Right ventricle myocardium inferior (tissue), 1 donor: ENCODE measurements at places on chromosomes 5 and 9. TPM values are rescaled to one million over a fixed set of nuclear protein-coding genes. Genes with fewer than 3 reads are reported as not detected.

DNA sequence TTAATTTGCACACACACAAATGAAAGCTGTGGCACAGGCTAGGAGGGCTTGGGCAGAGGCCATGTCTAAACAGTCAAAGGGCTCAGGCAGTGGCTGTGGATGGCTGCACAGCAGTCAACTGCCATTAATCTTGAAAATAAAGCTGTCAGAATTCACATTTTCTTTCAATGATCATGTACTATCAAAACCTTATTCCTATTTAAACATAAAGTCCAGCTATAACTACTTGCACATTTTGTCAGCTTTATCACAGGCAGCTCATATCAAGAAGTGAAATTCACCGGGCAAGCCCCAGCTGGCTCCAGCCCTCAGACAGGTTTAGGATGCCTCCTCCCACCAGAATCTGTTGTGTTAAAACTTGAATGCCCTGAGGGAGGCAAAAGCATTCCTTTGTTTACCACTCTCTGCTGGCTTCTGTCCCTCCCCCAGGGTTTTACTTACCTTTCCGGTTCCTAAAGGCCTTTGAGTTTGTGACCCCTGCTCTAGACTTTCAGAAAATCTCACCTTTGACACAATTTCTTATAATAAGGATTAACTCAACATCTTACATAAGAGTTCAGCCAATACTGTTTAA, 54.9 kb upstream of the GRAMD2B start:
- no peak for DNase-seq

DNA sequence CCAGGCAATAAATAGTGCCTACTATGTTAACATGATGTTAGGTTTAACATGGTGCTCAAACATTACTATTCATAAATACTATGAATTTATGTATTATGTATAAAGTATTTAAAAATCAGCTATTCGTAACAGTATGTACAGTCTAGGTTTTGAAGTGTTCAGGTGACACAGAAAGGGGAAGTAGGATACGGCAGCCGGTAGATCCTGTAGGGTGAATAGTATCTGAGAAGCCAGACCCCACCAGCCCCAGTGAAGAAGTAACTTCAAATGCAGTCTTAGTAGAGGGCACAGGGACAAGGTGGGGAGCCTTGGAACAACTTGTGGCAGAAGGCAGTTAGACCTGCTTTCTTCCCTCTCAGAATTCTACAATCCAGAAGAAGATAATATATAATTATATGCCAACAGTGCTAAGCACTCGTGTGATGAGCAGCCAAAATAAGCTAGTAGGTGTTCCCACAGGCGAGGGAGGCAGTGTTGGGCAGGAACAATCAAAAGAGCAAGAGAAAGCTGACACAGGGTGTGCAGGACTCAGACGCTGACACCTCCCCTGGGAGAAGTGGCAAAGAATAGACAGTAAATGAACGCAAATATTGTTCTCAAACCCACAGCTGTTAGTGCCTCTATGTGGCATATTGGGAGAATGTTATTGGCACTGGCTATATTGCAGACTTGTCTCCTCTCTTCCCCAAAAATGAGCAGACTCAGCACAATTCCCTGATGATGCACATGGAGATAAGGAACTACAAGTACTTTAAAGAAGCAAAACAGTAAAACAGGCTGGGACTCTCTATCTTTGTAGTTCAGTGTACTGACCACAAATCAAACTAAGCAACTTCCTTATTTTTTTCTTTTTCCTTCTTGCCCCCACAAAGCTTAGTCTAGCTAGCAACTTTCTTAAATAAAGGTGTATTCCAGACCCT, 4.6 kb downstream of the ZNF367 start:
- no peak for DNase-seq

GRCh38 chr5:140221697-140222223, 46.8 kb downstream of the CYSTM1 start:
- DNase-seq, result no peak

DNA sequence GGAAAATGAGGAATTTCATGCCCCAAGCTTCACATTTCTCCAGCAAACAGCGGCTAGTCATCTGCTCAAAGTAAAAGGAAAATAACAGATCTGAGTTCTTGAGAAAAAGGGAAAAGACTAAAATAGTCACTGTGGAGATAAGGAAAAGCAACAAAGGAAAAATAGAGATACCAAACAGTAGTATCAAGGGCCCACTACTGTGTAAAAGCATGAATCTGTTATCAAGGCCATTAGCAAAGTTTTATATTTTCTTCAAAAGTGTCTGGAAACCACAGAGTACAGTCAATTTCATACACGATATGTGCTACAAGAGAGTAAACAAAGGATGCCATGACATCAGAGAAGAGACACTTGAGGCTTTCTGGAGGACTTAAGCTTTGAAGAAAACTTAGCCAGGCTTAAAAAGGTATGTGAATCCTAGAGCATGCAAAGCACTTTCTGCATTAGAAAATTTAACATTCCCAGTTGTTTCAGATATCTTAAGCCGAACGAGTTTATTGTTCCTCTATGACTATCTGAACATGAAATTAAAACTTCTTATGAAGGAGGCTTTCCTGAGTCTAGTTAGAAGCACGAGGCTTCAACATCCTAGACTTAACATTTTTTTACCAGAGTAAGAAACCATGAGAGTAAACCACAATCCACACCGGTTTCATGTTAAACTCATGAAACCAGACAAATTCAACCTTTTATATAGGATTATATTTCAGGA, 1.2 kb downstream of the TTC33 start:
- DNase-seq, result no peak

DNA sequence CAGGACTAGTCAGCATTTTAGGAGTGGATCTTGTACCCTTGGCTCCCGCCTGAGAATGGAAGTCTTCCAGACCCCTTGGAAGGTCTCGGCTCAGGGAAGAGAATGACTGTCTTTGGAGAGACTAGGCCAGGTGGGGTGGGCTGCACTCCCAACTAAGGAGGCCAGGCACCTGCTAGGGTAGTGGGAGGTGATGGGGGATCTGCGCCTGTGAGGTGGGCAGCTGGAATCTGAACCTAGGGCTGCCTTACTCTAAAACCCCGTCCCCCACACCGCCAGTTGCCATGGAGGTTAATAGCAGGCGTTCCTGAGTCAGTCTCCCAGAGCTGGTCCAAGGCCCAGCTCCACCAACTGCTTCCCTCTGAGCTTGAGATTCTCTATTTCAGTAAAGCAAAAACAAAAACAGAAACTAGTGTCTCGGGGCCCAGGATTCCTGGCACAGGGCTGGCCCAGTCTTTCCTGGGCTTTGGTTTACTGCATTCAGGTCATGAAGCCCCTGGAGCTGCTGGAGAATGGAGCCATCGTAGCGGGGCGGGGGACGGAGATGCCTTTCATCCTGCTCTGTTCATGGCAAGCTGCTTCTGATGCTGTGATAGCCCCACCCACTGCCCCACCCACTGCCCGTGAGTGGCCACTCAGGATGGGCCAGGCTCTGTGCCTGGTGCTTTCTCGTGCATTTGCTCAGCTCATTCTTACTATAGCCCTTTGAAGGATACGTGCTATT, 57.5 kb downstream of the DAB2IP start:
- DNase-seq, result peak; percentile 63

GRCh38 chr5:139268364-139269202, 25.0 kb upstream of the MATR3 start:
- no peak for DNase-seq

DNA sequence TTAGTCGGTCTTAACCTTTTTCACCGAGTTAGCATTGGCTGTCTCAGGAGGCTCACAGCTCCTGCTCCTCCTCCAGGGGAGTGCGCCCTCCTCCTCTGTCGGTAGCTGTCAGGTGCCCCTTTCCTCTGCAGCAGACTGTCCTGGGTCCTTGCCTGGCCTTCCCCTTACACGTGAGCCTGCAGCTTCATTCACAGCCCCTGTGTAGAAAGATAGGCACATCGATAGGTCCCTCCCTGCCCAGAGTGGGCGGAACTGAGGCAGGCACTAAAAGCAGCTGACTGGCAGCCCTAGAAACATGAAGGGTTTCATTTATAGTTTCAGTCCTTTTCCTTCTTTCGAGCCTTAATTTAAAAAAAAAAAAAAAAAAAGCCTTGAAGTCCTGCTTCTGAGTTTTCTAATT, 17.2 kb downstream of the TENT4A start:
- DNase-seq, result no peak

DNA sequence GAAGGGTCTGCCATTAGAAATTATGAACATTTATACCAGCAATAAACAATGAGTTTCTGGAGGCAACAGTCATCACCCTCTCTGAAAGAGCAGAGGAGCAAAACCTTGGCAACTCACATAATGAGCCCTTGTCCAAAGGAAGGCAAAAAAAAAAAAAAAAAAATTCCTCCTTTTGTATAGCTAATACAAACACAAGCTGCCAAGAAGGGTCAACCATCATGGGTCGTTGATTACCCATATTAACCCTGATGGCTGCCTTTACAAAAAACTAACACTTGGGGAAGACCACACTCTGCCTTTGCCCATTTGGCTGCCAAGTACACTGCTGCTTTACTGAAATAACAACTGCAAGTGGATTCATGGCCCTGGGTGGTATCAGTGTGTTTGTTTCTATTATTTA, 272.7 kb downstream of the ADAMTSL1 start:
- DNase-seq, result no peak

- DNase-seq, result no peak
Observed at GRCh38 chr5:4876804-4877203, 263.3 kb upstream of the ADAMTS16 start.

DNA sequence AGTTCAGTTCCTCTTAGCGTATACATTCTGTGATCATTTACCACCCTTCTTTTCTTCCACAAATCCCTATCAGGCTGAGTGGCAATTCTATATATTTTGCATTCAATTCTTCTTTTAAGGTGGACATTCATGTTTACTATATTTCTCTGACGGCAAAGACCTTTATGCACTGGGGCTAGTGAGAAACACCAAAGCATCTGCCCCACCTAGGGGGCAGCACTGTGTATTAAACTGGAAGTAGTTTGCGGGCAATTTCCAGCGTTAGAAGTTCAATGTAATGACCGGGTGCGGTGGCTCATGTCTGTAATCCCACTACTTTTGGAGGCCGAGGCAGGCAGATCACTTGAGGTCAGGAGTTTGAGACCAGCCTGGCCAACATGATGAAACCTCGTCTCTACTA, 27.9 kb upstream of the FBXL7 start:
- DNase-seq, result no peak

- DNase-seq, result peak; percentile 30
Observed at GRCh38 chr9:133515615-133516255, 9.0 kb downstream of the MYMK start.

S1PR3 gene
- 27.5 TPM for total RNA-seq

DMRT2 gene
- total RNA-seq, result not detected

DCTN3 gene
- 133 TPM for total RNA-seq

SURF4 gene
- 68.4 TPM for total RNA-seq

ANKRD31 gene
- 0.05 TPM for total RNA-seq

KLHL9 gene
- 12.2 TPM for total RNA-seq

C5orf58 gene
- total RNA-seq, result not detected

COL23A1 gene
- total RNA-seq, result 22.5 TPM
